NCI-H2081 treated with DMSO at 0.1 percent for 48 hours (cell line): ENCODE measurements at places on chromosomes 1 and 21.

GRCh38 chr1:148294116-148294807, 142.2 kb upstream of the NBPF11 start:
- no peak for DNase-seq

GRCh38 chr1:53431805-53432565, 27.2 kb upstream of the DMRTB1 start:
- DNase-seq, result no peak

GRCh38 chr1:20361805-20362381, 71.2 kb downstream of the VWA5B1 start:
- no peak for DNase-seq

DNA sequence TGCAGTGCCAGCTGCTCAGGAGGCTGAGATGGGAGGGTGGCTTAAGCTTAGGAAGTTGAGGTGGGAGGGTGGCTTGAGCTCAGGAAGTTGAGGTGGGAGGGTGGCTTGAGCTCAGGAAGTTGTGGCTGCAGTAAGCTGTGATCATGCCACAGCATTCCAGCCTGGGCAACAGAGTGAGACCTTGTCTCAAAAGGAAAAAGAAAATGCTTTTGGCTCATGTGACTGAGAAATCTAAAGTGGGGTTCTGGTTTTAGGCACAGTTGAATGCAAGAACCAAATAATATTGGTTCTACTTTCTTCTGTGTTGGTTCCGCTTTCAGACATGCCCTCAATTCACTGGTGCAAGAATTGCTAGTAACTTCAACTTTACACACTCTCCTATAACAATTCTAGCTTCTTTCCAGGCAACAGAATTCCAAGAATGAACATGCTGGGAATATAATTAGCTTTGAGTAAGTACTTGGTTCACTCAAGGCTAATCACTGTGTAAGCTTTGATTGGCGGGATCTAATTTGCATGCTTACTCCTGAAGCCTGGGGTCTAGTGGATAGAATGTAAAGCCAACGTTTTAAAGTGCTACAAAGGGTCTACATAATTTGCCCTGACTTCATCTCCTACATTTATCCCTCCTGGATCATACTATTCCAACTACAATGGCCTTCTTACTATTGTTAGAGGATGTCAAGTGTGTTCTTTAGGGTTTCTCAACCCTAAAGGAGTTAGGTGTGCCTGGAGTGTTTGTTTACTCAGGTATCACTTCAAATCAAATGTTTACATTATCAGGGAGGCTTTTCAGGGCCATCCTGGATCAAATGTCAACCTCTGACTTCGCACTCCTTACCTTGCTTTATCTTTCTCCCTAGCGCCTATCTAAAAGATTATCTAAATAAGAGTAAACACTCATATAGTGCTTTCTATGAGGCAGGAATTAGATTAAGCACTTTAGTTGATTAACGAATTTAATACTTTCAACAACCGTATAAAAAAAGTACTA, 115.1 kb downstream of the SLC16A1 start:
- no peak for DNase-seq

- DNase-seq, result no peak
These were observed 74.4 kb upstream of the ZNF648 start for GRCh38 chr1:182135946-182136345.

GRCh38 chr1:101167891-101168290, 68.9 kb upstream of the S1PR1 start:
- no peak for DNase-seq

DNA sequence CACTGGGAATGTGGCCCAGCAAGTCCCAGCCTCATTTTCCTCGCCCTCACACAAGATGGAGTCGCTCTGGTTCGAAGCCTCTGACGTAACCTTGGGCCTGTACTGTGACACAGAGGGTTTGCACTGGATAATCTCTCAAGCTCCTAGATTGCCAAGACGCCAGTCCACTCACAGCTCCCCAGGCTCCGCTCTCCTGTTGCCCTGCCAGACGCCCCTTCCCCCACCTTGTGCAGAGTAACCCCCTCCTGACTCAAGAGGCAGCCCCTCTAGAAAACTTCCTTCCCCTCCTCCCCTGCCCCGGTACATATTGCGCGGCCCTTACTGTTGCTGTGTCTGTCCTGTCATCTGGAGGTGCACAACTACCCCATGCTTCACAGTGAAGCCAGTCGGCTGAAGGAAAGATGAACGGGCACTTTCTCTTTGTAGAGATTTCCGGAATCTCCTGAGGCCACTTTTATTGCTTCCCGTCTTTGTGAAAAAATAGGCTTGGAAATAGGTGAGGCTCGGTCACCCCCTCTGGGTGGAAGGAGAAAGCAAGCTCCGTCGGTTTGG, 981 bp upstream of the KIAA1614 start:
- DNase-seq, result no peak

DNA sequence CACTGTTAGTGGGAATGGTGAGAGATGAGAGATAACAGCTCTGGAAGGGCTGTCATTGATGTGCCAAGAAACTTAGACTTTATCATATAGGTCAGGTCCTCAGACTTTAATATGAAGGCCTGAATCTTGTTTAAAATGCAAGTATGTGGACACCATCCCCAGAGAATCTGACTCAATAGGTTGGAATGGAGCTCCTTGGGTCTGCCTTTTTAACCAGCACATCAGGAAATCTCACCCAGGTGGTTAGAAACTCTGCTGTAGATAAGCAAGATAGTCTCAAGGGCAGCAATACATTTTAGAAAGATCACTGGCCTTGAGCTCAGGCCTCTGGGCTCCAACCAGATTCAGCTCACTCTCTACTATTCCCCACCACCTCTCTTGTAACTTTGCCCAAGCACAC, 180.4 kb downstream of the SLC44A5 start:
- DNase-seq, result no peak

DNA sequence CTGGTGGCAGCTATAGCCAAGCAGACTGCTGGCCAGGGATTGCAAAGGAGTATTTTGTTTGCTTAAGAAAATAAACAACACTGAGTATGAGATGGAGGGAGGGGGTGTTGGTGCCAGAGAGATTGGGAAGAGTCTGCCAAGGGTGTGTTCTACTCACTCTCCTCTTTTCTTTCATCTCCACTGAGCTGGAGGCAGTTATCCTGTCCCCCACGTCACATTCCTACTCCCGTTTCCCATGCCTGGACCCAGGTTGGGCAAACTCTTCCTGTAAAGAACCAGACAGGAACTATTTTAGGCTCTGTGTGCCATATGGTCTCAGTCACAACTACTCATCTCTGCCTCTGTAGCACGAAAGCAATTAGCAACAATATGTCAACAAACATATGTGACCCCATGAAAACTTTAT, 1.4 kb upstream of the IL24 start:
- no peak for DNase-seq

DNA sequence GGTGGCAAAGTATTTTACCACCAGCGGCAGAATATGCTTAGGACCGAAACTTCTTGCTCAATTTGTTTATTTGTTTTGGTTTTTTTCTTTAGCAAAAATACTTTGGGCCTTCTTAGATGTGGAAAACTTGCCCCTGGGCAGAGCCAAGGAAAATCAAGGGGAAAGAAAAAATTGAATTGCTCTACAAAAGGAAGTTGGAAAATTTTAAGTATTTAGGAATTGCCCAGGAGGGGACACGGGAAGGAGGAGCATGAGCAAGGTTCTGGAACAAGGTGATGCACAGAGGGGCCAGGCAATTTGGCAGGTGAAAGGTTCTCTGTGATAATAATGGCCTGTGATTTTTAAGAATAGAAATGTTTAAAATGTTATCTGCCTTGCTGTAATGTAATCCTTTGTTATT, 28.6 kb downstream of the SGIP1 start:
- DNase-seq, result no peak

DNA sequence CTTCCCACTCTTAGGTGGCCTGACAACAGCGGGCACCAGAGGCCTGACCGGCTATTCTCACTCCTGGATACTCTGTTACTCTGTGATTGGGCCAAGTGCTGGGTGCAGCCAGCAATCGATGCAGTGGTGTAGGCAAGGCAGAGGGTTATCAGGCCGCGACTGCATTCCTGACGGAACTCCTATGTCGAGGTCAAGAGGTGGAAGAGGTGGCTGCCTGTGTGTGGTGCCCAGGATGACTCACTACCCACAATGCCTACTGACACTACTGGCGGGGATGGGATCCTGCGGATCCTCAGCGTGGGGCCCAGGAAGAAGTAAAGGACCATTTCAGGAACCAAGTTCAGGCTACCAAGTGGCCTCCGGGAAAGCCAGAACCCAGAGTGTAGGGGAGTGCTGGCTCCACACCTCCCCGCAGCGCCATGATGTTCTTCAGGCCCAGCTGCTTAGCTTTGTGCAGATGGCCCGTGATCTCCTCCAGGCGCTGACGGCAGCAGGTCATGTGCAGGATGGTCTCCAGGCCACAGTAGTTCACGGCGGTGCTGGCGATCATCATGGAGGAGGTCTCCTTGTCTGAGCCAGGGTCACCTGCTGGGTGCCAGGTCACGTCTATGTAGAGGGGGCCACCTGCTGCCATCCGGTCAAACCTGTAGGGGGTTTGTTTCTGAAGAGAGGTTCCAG, 4.9 kb downstream of the MTHFR start:
- no peak for DNase-seq
